ENCODE measurements at places on chromosomes 13 and 19. TPM values are rescaled to one million over a fixed set of nuclear protein-coding genes. Genes with fewer than 3 reads are reported as not detected.

Gene CDC42EP5
- total RNA-seq = not detected

Gene FARP1
- total RNA-seq = 1.5 TPM

Gene NLRP5
- not detected for total RNA-seq

Gene SIGLEC8
- total RNA-seq = not detected

Gene RXFP2
- not detected for total RNA-seq

Gene MOB3A
- 130 TPM for total RNA-seq

Gene SOX1
- total RNA-seq = not detected

Gene ADGRE3
- not detected for total RNA-seq

Gene MAB21L1
- not detected for total RNA-seq

Gene GIPR
- total RNA-seq = 6.1 TPM

Gene CATSPERD
- total RNA-seq = not detected

Gene EDNRB
- total RNA-seq = not detected

Gene ANKRD10
- 140 TPM for total RNA-seq

Gene LGI4
- 0.72 TPM for total RNA-seq
